ENCODE measurements at places on chromosomes 3 and 15.

DNA sequence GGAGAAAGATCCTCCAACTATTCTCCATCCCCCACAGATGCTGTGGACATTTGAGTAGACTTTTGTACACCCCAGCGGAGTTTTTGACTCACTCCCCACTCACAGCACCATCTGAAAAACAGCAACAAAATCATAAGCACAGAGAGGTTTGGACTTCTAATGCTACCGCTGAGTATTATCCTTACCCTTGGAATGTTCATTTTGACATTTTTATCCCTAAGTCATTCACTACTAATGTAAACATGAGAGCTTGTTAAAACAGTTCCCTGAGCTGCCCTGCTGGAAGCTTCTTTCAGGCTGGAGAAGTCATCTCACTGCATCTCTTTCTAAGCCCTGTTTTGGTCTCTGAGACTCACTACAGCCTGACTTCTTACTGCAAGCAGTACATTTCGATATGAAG is 1045.9 kb downstream of the MCTP2 start:
- DNase-seq: no peak

DNA sequence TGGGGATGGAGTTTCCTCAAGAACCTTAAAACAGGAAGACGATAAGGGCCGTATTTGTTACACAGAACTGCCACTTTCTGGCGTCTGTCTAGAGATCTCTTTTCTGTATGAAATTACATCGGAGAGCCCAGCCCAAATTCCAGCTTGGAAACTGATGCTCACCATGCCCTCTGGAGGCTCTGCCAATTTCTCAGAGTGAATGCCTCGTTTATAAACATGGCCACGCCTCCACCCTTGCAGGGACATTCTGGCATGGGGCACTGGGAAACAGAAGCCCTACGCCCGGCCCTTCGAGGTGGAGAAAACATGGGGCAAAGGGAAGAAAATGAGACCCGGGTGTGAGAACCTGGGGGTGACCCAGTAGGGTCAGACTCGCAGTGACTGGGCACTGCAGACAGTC is 53.4 kb upstream of the SEC13 start:
- no peak for DNase-seq

- peak; percentile 24 for DNase-seq
Observed at GRCh38 chr15:68298882-68299381, 21.4 kb downstream of the FEM1B start.

DNA sequence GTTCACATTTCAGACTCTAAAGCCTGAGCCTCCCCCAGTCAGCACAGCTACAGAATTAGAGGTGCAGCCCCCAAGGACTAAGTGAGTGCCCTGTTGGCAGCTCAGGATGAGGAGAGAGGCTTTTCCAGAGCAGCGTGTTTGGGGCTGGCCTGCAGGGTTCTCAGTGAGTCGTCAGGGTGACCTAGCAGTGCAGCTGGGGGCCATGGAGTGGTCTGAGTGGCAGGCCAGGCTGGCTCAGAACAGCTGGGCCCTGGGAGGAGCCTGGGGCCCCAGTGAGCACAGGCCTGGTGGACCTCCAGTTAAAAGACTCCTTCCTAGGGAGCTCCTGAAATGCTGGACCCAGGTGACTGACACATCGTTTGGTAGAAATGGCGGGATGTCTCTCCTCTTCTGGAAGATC is 108.3 kb downstream of the SLC49A4 start:
- no peak for DNase-seq

DNA sequence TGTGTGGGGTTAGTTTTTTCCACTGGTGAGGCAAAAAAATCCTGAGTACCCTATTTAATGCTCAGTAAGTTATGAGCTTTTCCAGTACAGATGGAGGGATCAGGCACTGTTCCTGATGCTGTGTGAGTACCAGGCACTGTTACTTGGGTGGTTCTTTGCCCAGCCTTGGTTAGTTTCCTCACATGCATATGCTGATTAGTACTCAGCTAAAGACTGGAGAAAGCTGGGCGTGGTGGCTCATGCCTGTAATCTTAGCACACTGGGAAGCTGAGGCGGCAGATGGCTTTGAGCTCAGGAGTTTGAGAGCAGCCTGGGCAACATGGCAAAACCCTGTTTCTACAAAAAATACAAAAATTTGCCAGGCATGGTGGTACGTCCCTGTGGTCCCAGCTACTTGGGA is 210.3 kb upstream of the SGO1 start:
- no peak for DNase-seq

- no peak for DNase-seq
Observed at GRCh38 chr15:22958487-22959280, 21.5 kb downstream of the CYFIP1 start.

DNA sequence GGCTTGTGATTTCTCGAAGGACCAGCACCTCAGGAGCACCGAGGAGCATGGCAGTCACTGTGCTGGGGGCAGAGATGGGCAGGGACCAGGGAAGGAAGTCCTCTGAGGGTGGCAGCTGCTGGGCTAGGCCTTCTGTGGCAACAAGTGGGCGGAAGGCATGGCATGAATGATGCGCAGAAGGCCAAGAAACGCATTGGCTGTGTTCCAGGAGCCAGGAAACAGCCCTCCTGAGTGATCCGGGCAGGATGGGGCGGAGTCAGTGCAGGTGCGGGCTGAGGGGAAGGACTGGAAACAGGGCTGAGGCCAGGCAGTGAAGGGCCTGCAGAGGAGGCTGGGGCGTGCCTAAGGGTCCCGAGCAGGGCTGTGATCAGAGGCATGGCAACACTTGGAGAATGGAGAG is 23.6 kb downstream of the MRPS11 start:
- no peak for DNase-seq

GRCh38 chr15:52819253-52819652 is 29.1 kb upstream of the ONECUT1 start:
- no peak for DNase-seq

DNA sequence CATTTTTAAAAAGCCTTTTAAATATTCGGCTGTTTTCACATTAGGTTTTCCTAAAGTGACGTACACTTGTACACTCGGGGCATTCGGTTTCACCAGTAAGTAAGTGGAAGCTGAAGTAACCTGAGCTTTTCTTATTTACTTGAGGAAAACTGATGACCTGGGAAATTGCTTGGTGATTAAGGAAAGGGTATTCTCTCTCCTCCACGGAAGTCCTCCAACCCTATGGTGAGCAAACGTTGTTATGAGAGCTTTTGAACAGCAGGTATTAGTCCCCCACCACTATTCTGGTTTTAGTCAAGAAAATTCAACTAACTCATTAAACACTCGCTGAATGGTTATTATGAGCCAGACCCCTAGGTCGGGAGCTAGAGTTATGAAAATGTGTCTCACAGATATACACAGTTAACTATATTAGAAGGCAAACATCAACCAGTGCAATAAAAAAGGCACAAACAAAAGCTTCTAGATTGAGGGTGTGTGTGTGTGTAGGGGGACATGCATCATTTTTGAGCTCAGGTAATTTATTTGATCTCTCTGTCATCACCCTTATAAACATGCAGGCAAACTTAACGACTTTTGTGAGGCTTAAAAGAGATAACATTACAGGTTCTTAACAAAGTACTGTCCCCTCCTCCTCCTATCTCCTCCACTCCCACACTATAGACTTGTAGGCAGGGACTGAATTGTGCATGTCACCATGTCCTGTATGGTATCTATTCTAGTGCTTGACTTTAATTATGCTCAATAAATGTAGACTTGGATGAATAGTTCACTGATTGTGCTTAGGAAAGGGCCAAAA is 143.3 kb upstream of the MB21D2 start:
- DNase-seq: no peak

GRCh38 chr3:172132159-172132586 is 92.8 kb downstream of the FNDC3B start:
- no peak for DNase-seq

DNA sequence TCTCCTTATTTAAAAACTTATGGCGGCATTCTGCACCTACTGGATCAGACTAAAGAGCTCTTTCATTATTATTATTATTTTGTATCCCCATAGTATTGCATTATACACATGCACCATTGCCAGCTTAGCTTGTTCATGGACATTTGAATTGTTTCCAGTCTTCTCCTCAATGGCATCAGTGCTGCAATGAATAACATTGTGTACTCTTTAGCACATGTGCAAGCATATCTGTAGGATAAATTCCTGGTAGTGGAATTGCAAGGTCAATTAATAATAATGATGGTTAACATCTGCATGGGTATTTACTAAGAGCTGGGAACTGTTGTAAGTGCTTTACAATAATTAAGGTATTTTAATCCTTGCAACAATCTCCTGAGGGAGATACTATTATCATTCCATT is 52.0 kb downstream of the AMOTL2 start:
- no peak for DNase-seq

- no peak for DNase-seq
Observed at GRCh38 chr3:4994823-4995499, 15.7 kb downstream of the BHLHE40 start.

GRCh38 chr3:138976047-138976446 is 29.0 kb downstream of the FOXL2NB start:
- no peak for DNase-seq

DNA sequence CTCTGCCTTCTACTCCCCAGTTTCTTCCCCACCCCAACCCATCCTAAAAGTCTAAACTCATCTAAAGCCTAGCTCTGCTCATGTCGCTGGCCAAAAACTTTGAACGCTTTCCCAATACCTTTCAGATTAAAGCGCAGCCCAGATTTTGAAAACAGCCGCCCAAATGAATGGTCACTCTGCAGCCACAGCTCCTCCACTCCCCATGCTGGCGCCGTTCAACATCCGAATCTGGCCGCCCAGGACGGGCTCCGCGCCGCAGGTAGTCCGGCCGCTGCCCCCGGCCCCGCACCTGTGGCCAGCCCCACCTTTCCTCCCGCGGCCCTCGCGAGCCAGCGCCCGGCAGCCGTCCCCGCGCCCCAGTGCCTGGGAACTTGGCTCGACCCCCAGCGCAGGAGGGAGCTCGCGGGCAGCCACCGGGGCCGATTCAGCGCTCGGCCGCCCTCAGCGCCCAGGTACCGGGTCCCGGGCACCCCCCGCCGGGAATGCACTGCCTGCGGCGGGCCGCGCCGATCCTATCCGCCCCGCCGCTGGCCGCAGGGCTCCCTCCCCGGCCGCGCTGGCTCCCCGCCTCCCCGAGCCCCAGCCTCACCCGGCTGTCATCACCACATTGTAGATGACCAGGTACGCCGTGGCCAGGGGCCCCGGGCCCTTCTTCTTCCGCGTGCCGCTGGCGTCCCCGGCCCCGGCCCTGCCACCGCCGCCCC is 417 bp downstream of the HACD2 start:
- DNase-seq: peak; percentile 24

DNA sequence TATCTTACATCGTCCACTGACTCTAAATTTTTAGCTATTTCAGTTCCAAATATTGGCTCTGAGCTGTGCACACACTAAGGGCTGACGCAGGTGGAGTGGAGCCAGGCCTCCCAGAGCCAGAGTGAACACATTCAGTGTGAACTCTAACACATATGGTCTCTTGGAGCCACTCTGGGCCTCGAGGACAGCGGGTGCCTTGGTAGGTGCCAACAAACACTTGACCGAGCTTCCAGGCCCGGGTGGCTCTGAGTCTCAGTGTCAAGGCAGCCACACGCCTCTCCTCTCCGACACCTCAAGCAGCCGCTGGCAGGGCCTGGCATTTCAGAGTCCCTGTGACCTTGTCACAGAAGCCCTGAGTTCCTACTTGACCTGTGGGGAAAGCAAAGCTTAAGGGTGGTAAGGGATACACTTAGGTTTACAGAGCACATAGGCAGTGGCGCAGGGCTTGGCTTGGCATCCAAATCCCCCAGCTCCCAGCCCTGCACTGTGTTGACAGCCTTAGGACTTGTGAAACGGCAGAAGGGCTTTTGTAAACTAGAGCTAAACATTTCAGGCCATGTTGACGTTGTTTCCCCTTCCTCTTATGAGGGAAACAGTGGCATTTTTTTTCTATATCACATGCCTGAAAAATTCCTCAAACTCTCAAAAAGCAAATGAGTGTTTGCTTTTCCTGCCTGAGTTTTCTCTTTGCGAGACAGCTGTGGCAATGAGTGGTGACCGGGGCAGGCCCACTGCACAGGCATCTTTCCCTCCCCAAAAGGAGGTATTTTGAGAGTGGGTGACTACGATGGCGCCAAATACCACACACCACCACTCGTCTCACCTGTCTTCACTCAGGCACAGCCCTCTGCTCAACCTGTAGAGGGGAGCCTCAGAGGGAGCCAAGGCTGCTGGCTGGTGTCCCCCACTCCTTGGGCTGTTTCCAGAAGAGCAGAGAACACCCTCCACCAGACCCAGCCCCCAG is 60.8 kb downstream of the DAPK2 start:
- no peak for DNase-seq

GRCh38 chr3:194007592-194008337 is 128.2 kb upstream of the HES1 start:
- no peak for DNase-seq
